Stimulated activated CD4-positive, alpha-beta T cell treated with anti-CD3 and anti-CD28 coated beads, Interleukin-1b, Interleukin-23, amount 100 ng/mL, for 1 hour (primary cell): ENCODE measurements at places on chromosomes 5 and 9.

DNA sequence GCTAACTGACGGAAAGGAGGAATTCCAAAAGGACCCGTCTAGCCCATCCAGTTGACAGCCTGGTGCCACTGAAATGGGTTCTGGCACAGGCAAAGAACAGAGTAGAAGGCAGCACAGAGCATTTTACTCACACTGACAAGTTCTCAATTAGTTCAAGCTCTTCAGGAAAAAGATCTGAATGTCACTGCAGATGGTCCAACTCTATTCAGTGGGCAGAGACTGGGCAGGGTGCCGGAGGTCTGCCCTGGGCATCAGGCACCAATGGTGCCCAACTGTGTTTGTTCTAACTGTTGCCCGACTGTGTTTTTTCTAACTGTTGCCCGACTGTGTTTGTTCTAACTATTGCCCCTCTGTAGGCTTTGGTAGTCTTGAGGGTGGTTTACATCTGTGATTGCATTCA is 151.8 kb downstream of the SLC24A2 start:
- DNase-seq = no peak

GRCh38 chr5:159338118-159338517 is 7.8 kb upstream of the IL12B start:
- no peak for DNase-seq

DNA sequence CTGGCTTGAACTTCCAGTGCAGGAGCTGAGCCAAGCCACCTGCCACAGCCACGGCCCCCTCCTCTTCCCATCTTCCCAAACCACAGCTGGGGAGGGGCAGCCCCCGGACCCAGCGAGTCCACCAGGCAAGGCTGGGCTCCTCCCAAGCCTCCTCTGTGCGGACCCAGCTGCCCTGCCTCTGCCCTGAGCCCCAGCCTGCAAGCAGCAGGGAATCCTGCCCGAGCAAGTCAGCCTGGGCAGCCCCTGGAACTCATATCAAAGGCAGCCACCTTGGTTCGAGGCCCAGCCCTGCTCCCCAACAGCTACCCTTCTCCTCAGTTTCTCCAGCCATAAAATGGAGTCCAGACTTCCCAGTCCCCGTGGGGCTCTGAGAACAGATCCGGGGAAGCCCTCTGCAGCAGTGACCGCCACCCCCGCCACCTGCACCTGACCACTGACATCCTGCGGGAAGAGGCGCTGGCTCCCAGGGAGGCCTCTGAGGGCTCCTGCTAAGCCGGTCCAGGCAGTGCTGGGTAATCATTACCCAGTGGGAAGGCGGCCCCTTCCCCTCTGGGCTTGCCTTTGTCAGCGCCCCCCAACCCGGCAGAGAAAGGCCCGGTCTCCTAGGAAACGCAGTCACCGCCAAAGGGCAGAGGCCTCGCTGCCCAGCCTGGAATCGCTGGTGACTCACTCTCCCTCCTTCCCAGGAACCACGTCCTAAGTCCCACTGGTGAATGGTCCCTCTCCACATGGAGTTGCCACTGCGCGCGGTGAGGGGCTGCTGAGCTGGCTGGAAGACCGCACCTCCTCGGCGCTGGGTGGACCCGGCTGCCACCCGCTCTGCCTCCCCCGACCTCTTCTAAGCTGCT is 1.5 kb downstream of the VAV2 start:
- no peak for DNase-seq

DNA sequence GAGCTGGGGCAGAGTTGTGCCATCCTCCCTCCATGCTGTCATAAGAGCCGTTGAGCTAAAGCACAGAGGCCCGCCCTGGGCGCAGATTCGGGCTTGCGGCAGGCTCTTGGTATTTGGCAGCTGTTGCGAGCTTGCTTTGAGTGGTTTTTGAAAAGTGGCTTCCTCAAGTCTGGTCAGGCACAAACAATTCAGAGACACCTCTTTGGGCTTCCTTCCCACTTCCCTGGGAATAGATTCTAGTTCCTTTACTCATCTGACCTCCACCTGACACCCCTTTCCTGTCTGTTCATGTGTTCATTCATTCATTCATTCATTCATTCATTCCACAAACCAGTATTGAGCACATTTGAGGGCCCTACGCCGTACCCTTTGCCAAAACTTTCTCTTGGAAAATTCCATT is 27.4 kb downstream of the NCS1 start:
- no peak for DNase-seq

GRCh38 chr5:57032151-57032551 is 80.2 kb upstream of the MIER3 start:
- DNase-seq = no peak

- no peak for DNase-seq
Observed at GRCh38 chr9:129273941-129274684, 96.1 kb upstream of the IER5L start.

DNA sequence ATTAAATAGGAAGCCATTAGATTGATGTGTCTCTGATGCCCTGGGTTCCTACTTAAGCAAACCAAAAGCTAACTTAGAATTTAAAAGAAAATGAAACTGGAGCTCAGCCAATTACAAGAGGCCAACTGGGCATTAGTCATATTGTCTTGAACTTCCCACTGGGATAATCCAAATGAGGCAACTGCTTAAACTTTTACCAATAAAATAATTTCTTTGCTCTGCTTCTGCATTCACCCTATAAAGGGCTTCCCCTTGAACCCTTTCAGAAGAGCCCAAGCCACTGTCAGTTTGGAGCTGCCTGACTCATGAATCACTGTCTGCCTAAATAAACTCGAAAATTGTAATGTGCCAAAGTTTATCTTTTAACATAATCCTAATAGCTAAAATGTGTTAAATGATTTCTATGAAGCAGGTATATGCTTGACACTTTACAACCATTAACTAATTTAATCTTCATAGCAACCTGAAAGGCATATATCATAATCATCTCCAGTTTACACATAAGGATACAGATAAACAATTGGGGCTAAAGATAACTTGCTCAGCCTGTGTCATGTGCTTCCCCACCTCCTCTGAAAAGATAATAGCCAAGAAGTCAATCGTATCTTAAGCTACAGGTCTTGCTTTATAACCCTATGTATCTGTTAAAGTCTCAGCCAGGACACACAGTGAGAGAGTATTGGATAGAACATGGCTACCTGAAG is 11.5 kb downstream of the GPR150 start:
- no peak for DNase-seq

GRCh38 chr5:110055302-110055701 is 365.6 kb downstream of the MAN2A1 start:
- no peak for DNase-seq

DNA sequence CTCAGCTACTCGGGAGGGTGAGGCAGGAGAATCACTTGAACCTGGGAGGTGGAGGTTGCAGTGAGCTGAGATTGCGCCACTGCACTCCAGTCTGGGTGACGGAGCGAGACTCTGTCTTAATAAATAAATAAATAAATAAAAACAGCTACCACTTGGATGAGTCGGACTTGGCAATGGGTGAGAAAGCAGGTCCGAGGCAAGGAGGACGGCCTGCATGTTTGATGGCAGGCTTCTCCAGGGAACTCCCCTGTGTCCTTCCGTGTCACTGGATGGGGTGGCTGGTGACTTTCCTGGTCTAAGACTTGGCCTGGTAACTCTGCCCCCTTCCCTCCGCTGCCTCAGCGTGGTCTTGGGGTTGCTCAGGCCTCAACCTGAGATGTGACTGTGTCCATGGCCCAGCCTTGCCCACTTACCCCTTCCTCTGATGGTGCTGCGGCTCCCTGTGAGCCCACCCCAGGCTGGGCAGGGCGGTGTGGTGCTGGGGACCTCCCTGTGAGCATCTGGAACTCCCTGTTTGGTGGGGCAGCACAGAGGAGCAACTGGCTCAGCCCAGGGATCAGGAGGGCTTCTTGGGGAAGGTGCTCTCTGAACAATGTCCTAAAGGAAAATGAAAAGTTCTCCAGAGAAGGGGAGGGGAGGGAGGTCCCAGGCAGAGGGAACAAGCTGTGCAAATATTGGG is 62.5 kb upstream of the PSD2 start:
- no peak for DNase-seq

- DNase-seq = no peak
Observed at GRCh38 chr5:150214289-150214688, 24.4 kb downstream of the SLC6A7 start.

DNA sequence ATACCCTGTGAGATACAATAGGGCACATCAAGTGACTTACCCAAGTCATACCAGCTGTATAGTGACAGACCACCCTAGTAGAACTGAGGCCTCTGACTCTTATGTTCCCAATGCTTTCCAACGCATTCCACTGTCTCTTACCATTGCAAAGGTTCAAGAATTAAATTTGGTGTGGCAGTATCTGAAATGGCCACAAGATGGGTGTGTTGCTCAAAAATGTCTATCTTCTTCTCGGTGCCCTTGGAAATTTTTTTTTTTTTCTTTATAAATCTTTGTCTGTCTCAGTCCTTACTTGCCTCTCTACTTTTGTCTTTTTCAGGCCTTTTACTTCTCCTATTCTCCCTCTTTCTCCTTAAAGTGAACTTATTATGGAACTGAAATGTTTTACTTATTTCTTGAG is 48.4 kb downstream of the GPR21 start:
- DNase-seq = no peak

- no peak for DNase-seq
Observed at GRCh38 chr5:41843456-41844370, 26.5 kb downstream of the OXCT1 start.

- DNase-seq = no peak
Observed at GRCh38 chr9:129036923-129037766, 719 bp downstream of the MIGA2 start.

DNA sequence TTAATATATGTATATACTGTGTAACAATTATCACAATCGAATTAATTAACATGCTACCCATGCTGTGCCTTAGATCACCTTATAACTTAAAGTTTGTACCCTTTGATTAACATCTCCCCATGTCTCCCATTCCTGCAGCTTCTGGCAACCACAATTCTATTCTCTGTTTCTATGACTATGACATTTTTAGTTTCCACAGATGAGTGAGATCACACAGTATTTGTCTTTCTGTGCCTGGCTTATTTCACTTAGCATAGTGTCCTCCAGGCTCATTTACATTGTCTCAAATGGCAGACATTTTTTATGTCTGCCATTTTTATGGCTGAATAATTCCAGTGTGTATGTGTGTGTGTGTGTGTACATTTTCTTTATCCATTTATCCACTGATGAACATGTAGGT is 146.1 kb upstream of the SLC28A3 start:
- DNase-seq = no peak

- no peak for DNase-seq
Observed at GRCh38 chr9:35395076-35395705, 94.7 kb upstream of the RUSC2 start.

DNA sequence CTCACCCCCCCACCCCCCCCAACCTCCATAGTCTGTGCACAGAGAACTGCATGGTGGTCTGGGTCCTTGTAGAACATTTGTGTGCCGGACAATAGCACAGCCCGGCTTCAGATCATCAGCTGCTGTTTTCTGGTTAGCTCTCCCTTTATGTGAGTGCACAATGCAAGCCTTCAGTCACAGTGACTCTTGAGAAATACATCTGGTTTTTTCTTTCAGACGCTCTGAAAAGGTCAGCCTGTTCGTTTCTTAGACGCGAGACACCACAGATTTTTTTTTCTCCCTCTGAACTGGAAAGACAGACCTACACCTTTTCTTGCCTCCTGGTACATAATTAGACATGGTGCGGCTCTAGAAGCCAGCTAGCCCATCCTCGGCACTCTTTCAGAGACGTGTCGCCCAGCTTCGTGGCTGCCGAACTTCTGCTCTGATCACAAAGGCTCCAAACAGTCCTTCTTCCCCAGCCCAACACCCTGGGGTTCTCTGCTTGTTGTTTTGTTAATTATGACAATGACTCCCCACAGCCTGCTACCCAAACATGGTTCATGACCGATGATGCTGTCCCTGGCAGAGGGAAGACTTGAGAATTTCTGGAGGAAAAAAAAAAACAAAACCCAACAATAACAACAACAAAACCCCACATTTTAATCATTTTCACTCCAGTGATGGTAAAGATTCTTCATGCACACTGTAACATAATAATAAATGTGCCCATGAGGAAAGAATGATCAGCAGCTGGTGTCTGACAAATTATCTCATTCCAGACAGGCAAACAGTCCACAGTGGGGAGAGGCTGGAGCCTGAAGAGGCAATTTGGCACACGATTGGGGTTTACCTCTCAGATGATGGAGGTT is 241.4 kb upstream of the ZNF462 start:
- DNase-seq = no peak

DNA sequence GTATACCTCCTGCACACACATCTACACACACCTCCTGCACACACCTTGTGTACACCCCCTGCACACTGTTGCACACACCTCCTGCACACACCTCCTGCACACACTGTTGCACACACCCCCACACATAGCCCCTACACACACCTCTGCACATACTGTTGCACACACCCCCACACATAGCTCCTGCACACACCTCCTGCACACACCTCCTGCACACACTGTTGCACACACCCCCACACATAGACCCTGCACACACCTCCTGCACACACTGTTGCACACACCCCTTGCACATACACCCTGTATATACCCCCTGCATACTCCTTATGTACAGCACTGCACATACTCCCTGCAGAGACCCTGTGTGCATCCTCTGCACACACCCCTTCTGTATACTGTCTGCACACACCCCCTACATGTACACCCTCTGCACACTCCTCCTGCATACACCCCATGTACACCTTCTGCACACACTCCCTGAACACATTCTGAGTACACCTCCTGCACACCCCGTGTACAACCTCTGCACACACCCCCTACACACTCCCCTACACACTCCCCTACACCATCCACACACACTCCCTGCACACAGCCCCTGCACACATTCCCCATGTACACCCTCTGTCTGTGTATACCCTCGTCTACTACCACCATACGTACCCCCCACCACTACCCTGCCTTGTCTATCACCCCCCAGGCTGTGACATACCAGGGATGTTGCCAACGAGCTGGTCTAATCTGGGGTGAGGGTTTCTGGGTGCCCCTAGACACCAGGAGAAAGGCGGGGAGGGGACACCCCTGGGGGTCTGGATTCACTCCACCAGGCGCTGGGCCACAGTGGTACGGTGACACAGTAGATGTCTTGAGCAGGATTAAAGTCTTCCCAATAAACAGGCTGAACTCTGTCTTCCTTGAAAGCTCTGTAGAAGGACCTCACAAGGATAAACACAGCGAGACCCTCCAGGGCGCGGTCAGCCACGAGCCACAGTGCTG is 1.1 kb upstream of the CEP72 start:
- no peak for DNase-seq

GRCh38 chr9:133184971-133185370 is 21.3 kb upstream of the GBGT1 start:
- no peak for DNase-seq

DNA sequence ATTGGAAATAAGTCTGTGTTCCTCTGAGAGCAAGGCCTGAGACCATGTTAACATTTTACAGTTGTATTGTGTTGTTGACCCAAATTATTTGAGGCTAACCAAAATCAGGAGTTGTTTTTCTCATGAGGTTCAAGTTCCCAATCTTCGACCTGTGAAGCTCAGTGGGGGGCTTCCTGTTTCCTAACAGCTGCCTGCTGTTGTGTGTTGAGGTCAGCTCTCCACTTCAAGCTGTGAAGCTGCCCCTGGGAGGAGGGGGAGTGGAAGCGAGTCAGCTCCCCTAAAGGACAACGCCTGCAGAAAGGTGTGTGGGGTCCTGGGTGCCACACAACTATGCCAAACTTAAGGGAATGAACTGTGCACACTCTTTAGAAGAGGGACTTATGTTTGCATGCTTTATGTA is 295.5 kb downstream of the IRX1 start:
- DNase-seq = no peak
